ENCODE measurements at places on chromosomes 3 and 15. TPM values are rescaled to one million over a fixed set of nuclear protein-coding genes. Genes with fewer than 3 reads are reported as not detected.

TLR9 gene
- not detected for total RNA-seq

COL7A1 gene
- 2.1 TPM for total RNA-seq

SPRED1 gene
- total RNA-seq, result 37.6 TPM

BCHE gene
- 42.3 TPM for total RNA-seq

HOMER2 gene
- total RNA-seq, result 11.0 TPM

ALPK3 gene
- 33.4 TPM for total RNA-seq

LRRC28 gene
- total RNA-seq, result 17.2 TPM

EFCAB12 gene
- not detected for total RNA-seq

GASK1A gene
- total RNA-seq, result 12.0 TPM

ACP3 gene
- total RNA-seq, result 0.52 TPM

SOX14 gene
- total RNA-seq, result not detected
